ENCODE measurements at places on chromosomes 16 and 17.
A peak's percentile ranks its signal among the peaks of the same experiment; 100 is the strongest.

- no peaks in the 10 kb centered on the region for H3K36me3 ChIP-seq
- DNase-seq: no peak
- no peak overlapping the region for H3K4me3 ChIP-seq
- no peak overlapping the region for H3K27ac ChIP-seq
Observed at GRCh38 chr16:1874854-1875253, 2.9 kb upstream of the MEIOB start.

GRCh38 chr16:84553873-84554399 is 49.5 kb upstream of the MEAK7 start:
- no peak overlapping the region for H3K27ac ChIP-seq
- no peaks in the 10 kb centered on the region for H3K4me1 ChIP-seq
- no peaks in the 10 kb centered on the region for H3K36me3 ChIP-seq
- H3K4me3 ChIP-seq: no peak overlapping the region
- no peaks in the 10 kb centered on the region for H3K27me3 ChIP-seq
- DNase-seq: no peak

- no peaks in the 10 kb centered on the region for H3K4me1 ChIP-seq
- DNase-seq: no peak
- no peak overlapping the region for H3K4me3 ChIP-seq
- H3K36me3 ChIP-seq: no peaks in the 10 kb centered on the region
Observed at GRCh38 chr17:3440451-3440850, 6.8 kb upstream of the OR1E2 start.

DNA sequence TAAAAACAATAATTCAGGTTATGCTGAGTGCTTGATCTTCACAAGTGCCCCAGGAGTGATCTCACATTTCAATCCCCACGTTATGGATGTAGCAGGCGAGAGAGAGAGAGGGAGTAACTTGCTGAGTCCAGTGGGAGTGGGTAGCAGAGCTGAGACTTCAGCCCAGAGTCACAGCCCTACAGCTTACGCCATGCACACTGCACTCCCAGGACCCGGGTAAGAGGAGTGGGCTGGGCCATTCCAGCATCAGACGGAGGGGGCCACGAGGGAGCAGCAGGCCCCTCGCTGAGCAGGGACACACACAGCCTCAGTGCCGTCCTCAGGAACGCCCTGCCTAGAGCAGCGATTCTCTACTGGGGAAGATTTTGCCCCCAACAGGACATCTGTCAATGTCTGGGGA is 9.8 kb upstream of the KIF19 start:
- no peak for DNase-seq
- H3K27me3 ChIP-seq: no peaks in the 10 kb centered on the region
- H3K27ac ChIP-seq: no peak overlapping the region
- H3K36me3 ChIP-seq: no peaks in the 10 kb centered on the region
- no peaks in the 10 kb centered on the region for H3K4me1 ChIP-seq

GRCh38 chr17:44279666-44280391 is 11.9 kb upstream of the SLC4A1 start:
- no peaks in the 10 kb centered on the region for H3K36me3 ChIP-seq
- H3K27me3 ChIP-seq: no peaks in the 10 kb centered on the region
- H3K27ac ChIP-seq: peak overlapping the region; percentile 50
- peak; percentile 83 for DNase-seq

DNA sequence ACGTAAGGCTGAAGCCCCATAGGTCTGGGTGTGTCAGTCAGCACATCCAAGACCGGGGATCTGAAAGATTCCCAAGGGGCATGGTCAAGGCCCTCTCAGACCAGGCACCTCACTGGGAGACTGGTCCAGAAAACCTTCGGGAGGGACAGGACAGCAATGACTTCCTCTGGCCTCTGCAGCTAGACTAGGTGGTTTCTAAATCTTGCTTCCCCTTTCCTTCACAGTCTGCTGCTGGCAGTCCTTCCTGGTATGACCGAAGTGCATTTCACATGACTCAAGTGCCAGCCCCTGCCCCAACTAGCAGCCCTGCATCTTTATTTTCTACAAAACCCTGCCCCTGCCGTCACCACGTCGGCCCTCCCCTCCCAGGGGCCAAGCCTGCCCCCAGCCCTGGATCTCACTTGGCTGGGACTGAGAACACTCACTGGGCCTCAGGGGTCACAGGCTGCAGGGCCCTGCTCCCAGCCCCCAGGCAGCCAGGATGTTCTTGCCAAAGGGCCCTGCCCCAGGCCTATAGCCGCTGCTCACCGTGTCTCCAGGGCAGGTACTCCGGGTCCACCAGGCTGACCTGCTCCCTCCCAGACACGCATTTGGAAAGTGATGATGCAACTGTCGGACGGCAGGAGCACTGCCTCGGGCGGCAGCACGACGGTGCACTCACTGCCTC is 18.3 kb downstream of the POLR3K start:
- H3K27ac ChIP-seq: no peak overlapping the region
- no peaks in the 10 kb centered on the region for H3K4me1 ChIP-seq
- H3K36me3 ChIP-seq: no peaks in the 10 kb centered on the region
- H3K4me3 ChIP-seq: no peak overlapping the region

GRCh38 chr17:60391471-60392041 is 377 bp downstream of the USP32 start:
- peak overlapping the region; percentile 89 for H3K4me3 ChIP-seq
- no peaks in the 10 kb centered on the region for H3K27me3 ChIP-seq
- no peaks in the 10 kb centered on the region for H3K36me3 ChIP-seq
- peak overlapping the region; percentile 92 for H3K27ac ChIP-seq

DNA sequence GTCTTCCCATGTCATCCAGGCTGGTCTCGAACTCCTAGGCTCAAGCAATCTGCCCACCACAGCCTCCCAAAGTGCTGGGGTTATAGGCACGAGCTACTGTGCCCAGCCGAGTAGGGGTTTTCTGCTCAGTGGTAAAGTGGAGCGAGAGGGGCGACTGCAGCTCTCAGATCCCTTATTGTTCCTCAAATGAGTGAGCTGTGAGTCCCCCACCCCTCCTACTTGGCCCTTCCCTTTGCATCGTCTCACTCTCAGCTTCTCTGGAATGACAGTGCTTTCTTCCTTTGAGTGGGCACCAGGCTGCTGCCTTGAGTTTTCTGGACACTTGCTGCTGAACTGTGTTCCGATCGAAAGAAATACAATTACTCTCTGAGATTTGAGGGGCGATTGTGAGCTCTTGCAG is 63.5 kb downstream of the MSI2 start:
- no peak overlapping the region for H3K27ac ChIP-seq
- peaks cover 21% of the 10 kb centered on the region for H3K4me1 ChIP-seq
- no peak overlapping the region for H3K4me3 ChIP-seq
- H3K27me3 ChIP-seq: no peaks in the 10 kb centered on the region
- DNase-seq: no peak
- H3K36me3 ChIP-seq: no peaks in the 10 kb centered on the region

DNA sequence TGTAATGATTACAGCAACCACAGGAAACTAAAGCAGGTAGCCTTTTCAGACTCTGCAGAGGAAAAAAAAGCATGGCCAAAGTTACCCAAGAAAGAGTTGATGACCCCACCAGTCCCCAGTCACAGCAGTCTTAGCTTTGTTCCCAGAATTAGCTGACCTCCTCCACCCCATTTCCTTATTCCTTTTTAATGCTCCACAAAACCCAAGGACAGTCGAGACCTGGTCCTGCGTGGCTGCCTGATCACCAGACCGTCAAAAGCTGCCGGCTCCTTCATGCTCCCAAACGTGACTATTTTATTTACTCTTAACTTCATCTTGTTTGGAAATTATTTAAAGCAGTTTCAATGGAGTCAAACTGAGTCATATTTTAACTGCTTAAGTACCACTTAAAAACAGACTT is 28.7 kb upstream of the MED9 start:
- H3K27ac ChIP-seq: no peak overlapping the region
- no peaks in the 10 kb centered on the region for H3K27me3 ChIP-seq
- no peaks in the 10 kb centered on the region for H3K36me3 ChIP-seq
- H3K4me1 ChIP-seq: no peaks in the 10 kb centered on the region
- DNase-seq: no peak
- H3K4me3 ChIP-seq: no peak overlapping the region

- no peaks in the 10 kb centered on the region for H3K36me3 ChIP-seq
- H3K27me3 ChIP-seq: no peaks in the 10 kb centered on the region
- no peak for DNase-seq
- H3K27ac ChIP-seq: no peak overlapping the region
- H3K4me3 ChIP-seq: no peak overlapping the region
Observed at GRCh38 chr17:27299384-27300049, 5.6 kb downstream of the WSB1 start.

GRCh38 chr17:2412561-2413021 is 11.7 kb upstream of the MNT start:
- H3K4me3 ChIP-seq: no peak overlapping the region
- H3K27me3 ChIP-seq: no peaks in the 10 kb centered on the region
- H3K27ac ChIP-seq: peak overlapping the region; percentile 69
- peaks cover 21% of the 10 kb centered on the region for H3K4me1 ChIP-seq

GRCh38 chr16:64440421-64440831 is 681.4 kb downstream of the CDH11 start:
- no peaks in the 10 kb centered on the region for H3K27me3 ChIP-seq
- peaks cover 6% of the 10 kb centered on the region for H3K4me1 ChIP-seq
- no peak overlapping the region for H3K4me3 ChIP-seq
- H3K36me3 ChIP-seq: no peaks in the 10 kb centered on the region
- H3K27ac ChIP-seq: peak overlapping the region; percentile 51

GRCh38 chr17:28983286-28984230 is 22.3 kb downstream of the SEZ6 start:
- DNase-seq: no peak
- no peaks in the 10 kb centered on the region for H3K27me3 ChIP-seq
- H3K27ac ChIP-seq: no peak overlapping the region
- no peaks in the 10 kb centered on the region for H3K4me1 ChIP-seq
- no peak overlapping the region for H3K4me3 ChIP-seq

DNA sequence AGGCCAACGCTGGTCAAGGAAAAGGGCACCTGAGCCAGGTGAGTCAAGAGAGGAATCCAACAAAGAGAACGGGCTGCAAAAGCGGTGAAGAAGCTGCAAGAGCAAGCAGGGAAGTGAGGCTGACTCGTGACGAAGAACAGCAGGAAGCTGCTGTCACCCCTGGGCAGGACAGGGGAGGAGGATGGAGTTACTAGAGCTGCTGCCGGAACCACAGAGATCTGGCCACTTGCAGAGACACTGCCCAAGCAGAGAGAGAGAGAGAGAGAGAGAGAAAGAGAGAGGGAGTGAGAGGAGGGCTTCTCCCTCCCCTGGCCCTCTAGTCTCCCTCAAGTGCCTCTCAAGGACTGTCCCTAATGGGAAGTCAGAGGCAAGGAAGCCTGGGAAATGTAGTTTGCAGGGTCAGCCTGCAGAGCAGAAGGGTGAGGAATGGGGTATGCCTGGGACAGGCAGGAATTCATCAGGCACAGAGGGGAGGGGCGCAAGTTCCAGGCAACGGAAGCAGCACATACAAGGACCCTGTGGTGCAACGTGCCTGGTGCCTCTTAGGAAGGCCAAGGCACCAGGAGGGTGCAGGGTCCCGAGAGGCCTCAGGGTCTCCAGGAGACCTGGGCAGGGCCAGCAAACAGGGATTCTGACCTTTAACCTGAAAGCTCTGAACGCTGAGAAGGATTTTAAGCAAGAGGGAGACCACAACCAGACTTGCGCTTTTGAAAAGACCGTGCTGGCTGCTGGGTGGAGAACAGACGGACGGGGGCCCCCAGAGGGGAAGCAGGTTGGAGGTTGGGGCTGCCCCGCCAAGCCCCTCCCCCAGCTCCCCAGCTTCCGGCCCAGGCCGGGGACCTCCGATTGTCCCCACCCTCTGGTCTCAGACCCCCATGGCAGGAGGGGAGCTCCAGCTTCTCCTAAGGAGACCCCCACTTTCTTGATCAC is 45.8 kb upstream of the CIBAR2 start:
- no peaks in the 10 kb centered on the region for H3K27me3 ChIP-seq
- H3K4me1 ChIP-seq: peaks cover 63% of the 10 kb centered on the region
- H3K27ac ChIP-seq: peak overlapping the region; percentile 70
- no peak for DNase-seq
- H3K4me3 ChIP-seq: no peak overlapping the region

- no peak for DNase-seq
- no peak overlapping the region for H3K4me3 ChIP-seq
- no peaks in the 10 kb centered on the region for H3K27me3 ChIP-seq
- peaks cover 11% of the 10 kb centered on the region for H3K36me3 ChIP-seq
- H3K4me1 ChIP-seq: no peaks in the 10 kb centered on the region
- no peak overlapping the region for H3K27ac ChIP-seq
Observed at GRCh38 chr16:83970430-83970815, 2.4 kb downstream of the NECAB2 start.

GRCh38 chr16:60127196-60127595 is 1393.1 kb upstream of the GOT2 start:
- no peaks in the 10 kb centered on the region for H3K27me3 ChIP-seq
- H3K4me3 ChIP-seq: no peak overlapping the region
- H3K27ac ChIP-seq: no peak overlapping the region

DNA sequence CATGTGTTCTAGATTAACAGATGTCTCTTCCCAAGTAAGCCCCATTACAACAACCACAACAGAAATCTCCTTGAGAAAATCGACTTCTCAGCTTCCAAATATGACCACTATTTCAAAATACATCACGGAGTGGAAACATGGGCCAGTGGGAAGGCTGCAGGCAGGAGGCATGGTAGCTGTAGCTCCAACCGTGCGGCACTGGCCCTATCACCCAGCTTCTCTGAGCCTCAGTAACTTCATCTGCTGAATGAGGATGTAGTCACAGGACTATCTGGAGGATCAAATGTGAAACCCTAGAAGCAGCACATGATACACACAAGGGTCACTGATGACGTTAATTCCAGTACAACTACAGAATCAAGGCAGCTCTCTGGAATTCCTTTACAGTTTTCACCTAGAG is 112.2 kb downstream of the VPS53 start:
- DNase-seq: no peak
- H3K27ac ChIP-seq: peak overlapping the region; percentile 68
- H3K36me3 ChIP-seq: no peaks in the 10 kb centered on the region
- no peak overlapping the region for H3K4me3 ChIP-seq
- H3K27me3 ChIP-seq: no peaks in the 10 kb centered on the region
- peaks cover 25% of the 10 kb centered on the region for H3K4me1 ChIP-seq

DNA sequence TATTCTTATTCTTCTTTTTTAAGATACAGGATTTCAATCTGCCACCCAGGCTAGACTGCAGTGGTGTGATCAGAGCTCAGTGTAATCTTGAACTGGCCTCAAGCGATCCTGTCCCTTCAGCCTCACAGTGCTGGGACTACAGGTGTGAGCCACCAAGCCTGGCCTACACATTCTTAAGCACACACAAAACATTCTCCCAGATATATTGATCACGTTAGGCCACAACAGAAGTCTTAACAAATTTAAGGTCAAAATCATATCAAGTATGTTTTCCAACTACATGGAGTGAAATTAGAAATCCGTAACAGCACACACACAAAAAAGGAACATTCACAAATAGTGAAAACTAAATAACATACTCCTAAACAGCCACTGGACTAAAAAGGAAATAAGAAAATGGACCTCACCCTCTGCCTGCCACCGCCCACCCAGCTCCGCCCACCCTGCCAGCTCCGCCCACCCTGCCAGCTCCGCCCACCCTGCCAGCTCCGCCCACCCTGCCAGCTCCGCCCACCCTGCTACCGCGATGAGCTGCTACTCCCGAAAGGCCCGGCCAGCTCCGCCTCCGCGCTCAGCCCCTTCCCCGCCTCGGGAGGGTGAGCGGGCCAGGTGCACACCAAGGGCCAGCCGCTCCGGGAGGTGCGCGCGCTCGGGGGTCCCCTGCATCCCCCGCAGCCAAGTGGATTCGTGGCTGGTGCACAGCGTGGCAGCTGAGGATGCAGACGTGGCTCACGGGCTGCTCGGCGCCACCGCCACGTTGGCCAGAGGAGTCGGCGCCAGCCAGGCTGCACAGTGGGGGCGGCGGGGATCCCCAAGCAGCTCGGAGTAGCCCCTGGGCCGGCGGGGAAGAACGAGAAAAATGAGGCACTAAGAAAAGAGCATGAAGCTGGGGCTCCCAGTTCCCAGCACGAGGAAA is 41.2 kb downstream of the C16orf87 start:
- H3K4me3 ChIP-seq: peak overlapping the region; percentile 76
- H3K36me3 ChIP-seq: no peaks in the 10 kb centered on the region
- peaks cover 2% of the 10 kb centered on the region for H3K4me1 ChIP-seq
